ENCODE measurements at places on chromosomes 4 and X. TPM values are rescaled to one million over a fixed set of nuclear protein-coding genes. Genes with fewer than 3 reads are reported as not detected.

The RHOXF2 gene
- total RNA-seq: not detected

The FAT4 gene
- total RNA-seq: 24.1 TPM

The GABRG1 gene
- not detected for total RNA-seq

The BMP3 gene
- not detected for total RNA-seq

The AWAT1 gene
- not detected for total RNA-seq

The PPP4R3C gene
- not detected for total RNA-seq

The CXCL6 gene
- 87.1 TPM for total RNA-seq

The EGFL6 gene
- not detected for total RNA-seq

The NKX1-1 gene
- total RNA-seq: not detected

The FRMPD3 gene
- not detected for total RNA-seq

The NLGN3 gene
- 0.10 TPM for total RNA-seq

The QDPR gene
- total RNA-seq: 18.0 TPM

The AADAT gene
- 4.6 TPM for total RNA-seq

The DUX4 gene
- total RNA-seq: not detected

The SLC25A43 gene
- 17.2 TPM for total RNA-seq

The PGK1 gene
- 407 TPM for total RNA-seq

The IL21 gene
- not detected for total RNA-seq
